CMK (cell line): ENCODE measurements at places on chromosomes 13 and 19.

GRCh38 chr19:34979819-34980640, 16.0 kb upstream of the ZNF792 start:
- no peak for DNase-seq

GRCh38 chr19:14091813-14092462, 1.4 kb upstream of the SAMD1 start:
- DNase-seq = no peak

- no peak for DNase-seq
Measured at GRCh38 chr13:51091839-51092238, 19.2 kb downstream of the C13orf42 start.

GRCh38 chr19:29003641-29004409, 209.1 kb downstream of the UQCRFS1 start:
- no peak for DNase-seq

GRCh38 chr13:111573801-111574200, 253.4 kb downstream of the TEX29 start:
- DNase-seq = no peak

- no peak for DNase-seq
Measured at GRCh38 chr19:32336259-32337083, 8.9 kb upstream of the ZNF507 start.

GRCh38 chr13:41916173-41916954, 44.5 kb downstream of the VWA8 start:
- DNase-seq = no peak

- DNase-seq = no peak
Measured at GRCh38 chr19:55866521-55866920, 30.2 kb downstream of the NLRP4 start.

DNA sequence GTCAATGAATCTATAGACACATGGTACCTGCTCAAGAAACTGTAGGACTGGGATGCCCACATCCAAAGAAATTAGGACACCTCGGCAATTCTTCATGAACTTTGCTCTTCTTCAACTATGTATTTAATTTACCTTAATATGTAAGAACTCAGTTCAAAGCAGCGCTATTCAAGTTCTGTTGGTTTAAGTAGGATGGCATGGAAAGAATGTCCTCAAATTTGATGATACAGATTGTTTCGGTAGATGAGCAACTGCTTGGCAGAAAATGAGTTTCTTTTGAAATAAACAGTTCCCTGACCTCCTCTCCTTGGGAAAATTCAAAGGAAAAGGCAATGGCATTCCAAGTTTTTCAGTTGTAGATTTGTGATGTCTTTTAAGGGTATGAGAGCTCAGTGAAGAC, 36.7 kb downstream of the FGF9 start:
- no peak for DNase-seq

DNA sequence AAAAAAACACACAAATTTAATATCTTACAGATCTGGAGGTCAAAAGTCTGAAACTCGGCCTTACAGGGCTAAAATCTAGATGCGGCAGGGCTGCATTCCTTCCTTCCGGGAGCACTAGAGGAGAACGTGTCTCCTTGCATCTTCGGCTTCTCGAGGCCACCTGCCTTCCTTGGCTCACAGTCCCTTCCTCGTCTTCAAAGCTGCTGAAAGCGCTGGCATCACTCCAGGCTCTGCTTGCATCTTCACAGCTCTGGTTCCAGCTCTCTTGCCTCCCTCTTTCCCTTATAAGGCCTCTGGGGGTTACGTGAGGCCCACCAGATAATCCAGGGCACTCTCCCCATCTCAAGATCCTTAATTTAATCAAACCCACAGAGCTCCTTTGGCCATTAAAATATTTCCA, 10.5 kb downstream of the XRCC1 start:
- DNase-seq = no peak

GRCh38 chr19:23817519-23817918, 58.8 kb upstream of the ZNF681 start:
- no peak for DNase-seq

DNA sequence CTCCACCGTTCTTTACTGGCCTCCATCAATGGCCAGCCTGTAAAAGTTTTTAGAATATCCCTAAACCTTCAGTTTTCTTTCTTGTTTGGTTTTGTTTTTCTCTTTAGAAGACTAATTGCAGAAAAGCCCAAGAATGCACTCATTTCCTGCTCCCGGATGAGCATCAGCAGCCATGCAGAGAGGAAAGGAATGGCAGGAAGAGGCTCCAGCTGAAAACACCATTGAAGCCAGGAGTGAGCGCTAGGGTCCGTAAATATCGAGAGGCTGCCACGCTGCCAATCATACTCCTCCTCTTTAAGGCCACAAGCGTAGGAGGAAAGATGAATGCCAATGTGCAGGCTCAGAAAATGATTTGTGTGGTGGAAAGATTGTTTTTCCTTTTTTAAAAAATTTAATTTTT, 57.4 kb upstream of the UBE2L5 start:
- no peak for DNase-seq

DNA sequence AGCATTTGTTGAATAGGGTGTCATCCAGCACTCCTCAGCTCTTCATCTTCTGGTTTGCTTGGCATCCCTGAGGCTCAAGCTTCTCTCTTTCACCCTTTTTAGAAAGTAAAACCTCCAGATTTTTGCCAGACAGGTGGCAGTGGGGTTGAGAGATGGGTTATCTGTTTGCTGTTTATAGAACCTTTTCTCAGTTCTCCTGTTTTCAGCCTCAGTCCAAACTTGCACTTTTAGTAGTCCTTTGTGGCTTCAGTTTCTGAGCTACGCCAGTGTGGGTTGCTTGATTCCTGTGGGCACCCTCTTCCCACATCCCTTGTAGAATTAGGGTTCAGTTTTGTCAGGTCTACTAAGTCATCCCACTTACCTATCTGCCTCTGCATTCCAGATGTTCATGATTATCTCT, 147.9 kb downstream of the PAN3 start:
- DNase-seq = no peak

- no peak for DNase-seq
Measured at GRCh38 chr13:113992276-113993005, 18.6 kb upstream of the C13orf46 start.

DNA sequence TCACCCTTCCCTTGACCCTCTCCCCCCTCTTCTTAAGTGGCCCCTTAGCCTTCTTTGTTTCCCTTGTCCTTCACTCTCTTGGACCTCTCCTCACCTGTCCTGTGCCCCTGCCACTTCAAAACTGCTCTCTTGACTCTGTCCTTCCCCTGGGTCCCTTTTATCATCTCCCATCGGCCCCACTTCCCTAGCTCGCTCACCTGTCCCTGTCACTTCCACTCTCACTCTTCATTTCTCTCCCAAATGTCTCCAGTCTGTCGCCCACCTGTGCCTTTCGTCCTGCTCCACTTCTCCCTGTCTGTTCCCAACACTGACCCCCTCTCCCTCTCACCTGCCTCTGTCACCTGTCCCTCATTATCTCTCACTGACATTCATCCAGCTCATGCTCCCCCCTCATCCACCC, 699 bp downstream of the IFNL1 start:
- no peak for DNase-seq

DNA sequence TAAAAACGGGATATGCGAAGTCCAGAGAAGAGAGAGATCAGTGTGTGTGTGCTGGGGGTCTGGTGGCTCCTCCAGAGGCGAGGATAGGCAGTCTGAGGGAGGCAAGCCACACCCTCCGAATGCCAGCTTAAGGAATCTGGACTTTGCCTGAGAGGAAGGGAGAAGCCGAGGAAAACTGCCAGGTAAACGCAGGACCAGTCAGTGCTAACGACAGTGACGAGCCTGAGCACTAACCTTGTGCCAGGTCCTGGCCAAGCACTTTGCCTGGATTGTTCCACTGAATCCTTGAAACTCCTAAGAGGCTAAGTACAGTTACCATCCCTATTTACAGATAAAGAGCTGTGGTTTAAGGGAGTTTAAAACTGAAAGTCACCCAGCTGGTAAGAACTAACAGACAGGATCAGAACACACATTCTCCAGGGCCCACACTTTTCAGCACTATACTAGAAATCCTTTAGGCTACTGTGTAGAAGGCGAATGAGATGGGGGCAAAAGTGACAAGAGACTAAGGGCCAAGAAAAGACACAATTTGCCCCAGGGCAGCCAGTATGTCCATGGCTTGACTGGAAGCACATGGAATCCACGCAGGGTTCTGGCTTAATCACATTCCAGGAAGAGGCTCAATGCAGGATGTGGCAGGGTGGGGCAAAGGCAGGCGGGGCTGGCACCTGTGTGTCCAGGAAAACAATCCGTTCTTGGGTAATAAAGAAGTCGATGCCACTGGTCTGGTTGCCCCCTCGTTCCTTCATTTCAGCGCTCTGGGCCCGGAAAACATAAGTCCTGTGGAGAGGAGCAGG, 15.1 kb downstream of the SMG9 start:
- no peak for DNase-seq

GRCh38 chr13:68007576-68007975, 777.4 kb upstream of the PCDH9 start:
- no peak for DNase-seq

GRCh38 chr13:109357751-109358471, 428.5 kb downstream of the IRS2 start:
- DNase-seq = no peak

DNA sequence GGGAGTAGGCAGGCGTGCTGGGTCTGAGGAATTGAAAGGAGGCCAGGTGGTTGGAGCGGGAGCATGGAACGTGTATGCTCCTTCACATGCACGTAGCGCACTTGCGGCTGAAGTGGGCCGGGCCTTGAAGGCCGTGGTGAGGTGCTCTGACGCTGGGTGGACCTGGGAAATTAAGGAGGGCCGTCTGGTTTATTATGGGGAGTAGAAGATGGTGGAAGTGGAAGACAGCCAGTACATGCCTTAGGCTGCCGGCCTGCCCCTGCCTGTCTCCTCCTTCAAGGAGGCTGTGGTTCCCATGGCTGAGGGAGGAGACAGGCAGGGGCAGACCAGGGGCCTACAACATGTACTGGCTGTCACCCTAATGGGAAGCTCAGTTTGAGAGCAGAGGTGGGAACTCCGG, 23.9 kb downstream of the GATAD2A start:
- no peak for DNase-seq
